HAP-1 (cell line): ENCODE measurements at places on chromosomes 16 and 17.
A peak's percentile ranks its signal among the peaks of the same experiment; 100 is the strongest.

DNA sequence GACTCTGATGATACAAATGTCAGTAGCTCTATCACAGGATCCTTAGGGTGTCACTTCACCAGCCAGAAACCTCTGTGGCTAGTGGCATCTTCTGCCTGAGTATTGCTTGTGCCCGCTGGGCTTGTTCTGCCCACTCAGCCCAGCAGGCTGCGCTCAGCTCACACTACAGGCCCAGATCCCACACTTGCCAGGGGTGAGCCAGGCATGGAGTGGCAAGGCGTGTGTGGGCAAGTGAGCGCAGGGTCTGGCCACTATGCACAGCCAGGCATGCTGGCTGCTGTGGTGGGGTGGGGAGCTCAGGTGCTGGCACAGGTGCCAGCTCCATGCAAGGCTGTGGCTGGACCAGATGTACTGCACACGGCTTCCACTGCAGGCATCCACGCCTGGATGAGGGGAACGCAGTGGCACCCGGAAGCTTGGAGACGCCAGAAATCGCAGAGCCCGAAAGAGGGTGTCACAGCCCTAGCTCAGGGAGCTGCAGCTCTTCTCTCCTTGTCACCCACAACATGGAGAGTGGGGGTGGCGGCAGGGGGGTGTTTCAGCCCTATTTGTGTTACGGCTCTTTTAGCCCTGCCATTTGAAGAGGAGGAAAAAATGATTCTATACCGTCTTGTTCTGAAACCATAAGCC lies 10.2 kb downstream of the CFAP97D1 start:
- no peak for DNase-seq

DNA sequence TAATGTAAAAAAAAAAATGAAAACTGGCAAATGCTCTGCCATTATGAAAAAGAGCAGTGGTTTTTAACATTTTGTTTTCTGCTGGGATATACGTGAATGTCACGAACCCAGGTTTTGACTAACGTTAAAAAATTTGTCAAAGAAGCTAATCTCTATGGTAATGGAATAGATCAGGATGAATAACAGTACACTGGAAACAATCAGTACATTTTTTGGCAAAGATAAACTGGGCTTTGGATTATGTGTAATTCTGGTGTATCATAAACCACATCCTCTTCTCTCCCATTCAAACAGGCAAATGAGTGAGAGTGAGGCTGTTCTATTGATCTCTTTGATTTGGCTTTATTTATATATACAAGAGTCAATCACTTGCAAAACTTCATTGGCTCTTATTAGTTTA lies 207.0 kb upstream of the IRX3 start:
- DNase-seq = no peak

DNA sequence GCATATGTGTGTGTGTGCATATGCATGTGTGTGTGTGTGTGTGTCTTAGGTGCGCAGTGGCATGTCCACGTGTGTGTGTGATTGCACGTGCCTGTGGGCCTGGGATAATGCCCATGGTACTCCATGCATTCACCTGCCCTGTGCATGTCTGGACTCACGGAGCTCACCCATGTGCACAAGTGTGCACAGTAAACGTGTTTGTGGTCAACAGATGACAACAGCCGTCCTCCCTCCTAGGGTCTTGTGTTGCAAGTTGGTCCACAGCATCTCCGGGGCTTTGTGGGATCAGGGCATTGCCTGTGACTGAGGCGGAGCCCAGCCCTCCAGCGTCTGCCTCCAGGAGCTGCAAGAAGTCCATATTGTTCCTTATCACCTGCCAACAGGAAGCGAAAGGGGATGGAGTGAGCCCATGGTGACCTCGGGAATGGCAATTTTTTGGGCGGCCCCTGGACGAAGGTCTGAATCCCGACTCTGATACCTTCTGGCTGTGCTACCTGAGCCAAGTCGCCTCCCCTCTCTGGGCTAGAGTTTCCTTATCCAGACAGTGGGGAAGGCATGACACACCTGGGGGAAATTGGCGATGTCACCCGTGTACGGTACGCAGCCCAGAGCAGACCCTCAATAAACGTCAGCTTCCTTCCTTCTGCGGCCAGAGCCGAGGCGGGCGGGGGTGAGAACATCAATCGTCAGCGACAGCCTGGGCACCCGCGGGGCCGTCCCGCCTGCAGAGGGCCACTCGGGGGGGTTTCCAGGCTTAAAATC lies 47.6 kb downstream of the IL21R start:
- no peak for DNase-seq

GRCh38 chr16:22035153-22035552 lies 27.2 kb downstream of the MOSMO start:
- no peak for DNase-seq

DNA sequence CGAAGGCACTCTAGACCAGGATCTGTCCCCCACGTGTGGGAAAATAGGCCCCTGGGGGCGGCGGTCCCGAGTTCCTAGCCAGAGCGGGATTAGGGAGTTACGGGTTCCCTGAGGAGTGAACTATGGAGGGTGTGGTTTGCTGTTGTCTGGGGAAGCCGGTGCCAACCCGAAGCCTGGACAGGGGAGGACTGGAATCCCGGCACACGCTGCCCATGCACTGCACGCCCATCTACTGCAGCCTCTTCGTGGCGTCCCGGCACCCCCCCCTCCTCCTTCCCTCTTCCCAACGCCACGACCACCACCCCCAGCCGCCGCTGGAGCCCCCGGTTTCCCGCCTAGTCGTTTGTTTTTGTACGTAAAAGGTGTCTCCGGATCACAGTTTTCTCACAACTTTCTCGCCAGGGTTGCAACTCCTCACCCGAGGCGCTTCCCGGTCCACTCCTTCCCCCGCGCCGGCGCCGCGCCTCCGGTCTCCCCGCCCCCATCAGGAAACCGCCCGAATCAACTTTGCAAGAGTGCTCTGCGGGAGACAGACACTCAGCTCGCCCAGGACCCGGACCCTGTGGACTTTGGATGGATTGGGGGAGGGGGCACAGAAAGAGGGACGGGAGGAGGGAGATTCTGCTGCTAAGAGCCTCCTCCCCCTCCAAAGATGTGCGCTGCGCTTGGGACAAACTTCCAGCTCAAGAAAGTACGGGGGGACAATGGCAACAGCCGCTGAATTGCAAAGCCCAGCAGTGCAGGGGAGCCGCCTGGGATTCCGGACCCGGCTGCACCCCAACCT lies 1.4 kb upstream of the LHX1 start:
- peak; percentile 58 for DNase-seq

GRCh38 chr17:14427900-14428647 lies 127.2 kb downstream of the HS3ST3B1 start:
- DNase-seq = no peak

GRCh38 chr17:44830359-44831288 lies 537 bp upstream of the GJC1 start:
- DNase-seq = peak; percentile 16

- no peak for DNase-seq
These were observed 556.9 kb upstream of the CDH5 start for GRCh38 chr16:65809627-65810026.

DNA sequence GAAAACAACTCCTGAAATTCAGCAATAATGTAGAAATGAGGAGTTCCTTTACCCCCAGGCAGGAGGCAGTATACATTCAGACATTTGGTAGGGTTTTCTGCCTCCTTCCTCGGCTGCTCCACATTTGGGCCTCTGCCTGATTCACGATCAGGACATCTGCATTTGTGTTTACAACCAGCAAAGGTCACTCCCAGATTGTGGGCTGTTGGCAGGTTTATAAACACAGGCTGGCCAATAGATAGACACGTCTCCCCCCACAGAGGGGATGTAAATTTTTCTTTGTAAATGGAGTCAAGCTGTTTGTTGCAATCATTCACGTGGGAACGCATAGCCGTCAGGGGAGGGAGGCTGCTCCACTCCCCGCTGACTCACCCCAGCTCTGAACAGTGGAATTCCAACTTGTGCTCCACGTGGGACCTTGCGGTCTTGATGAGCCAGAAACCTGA lies 252.1 kb upstream of the N4BP1 start:
- DNase-seq = no peak

DNA sequence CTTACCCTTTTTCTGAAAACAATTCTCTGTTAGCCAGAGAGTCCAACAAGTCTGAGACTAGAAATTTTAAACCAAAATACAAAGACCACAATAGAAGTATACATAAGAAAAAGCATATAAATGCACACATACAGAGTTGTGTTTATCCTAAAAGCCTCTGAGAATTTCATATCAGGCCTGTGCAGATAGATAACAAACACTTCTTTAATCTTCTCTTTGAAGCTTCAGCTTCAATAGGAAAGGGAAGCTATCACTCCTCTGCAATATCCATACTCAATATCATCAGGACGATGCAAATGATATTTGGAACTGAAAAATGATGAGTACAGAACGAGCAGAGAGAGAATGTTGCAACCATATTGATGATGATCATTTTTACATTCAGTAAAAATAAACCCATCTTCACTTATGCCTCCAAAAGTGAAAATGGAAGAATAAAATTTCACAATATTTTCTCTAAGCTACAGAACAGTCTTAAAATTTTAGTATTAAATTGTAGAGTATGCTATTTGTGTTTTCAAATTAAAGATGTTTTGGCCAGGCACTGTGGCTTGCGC lies 61.6 kb downstream of the SKAP1 start:
- no peak for DNase-seq

DNA sequence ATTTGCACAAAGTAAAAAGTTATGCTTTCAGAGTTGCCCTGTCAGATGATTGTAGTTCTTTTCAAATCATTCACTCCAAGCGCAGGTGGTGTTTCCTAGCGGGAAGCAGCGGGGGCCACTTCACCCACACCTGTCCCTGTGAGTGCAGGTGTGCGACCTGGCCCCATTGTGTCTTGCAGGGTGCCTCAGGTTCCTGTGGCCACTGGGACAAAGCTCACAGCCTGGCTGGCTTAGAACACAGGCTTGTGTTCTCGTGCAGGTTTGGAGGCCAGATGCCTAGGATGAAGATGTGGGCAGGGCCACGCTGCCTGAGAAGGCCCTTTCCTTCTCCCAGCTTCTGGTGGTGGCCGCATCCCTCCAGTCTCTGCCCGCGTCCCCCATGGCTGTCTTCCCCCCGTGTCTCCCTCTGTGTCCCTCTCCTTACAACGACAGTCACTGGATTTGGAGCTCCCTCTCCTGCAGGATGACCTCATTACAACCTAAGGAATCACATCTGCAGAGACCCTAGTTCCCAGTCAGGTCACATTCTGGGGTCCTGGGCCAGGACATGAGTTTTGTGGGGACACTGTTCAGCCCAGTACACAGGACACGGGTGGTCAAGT lies 90.5 kb downstream of the NPIPB11 start:
- DNase-seq = no peak

DNA sequence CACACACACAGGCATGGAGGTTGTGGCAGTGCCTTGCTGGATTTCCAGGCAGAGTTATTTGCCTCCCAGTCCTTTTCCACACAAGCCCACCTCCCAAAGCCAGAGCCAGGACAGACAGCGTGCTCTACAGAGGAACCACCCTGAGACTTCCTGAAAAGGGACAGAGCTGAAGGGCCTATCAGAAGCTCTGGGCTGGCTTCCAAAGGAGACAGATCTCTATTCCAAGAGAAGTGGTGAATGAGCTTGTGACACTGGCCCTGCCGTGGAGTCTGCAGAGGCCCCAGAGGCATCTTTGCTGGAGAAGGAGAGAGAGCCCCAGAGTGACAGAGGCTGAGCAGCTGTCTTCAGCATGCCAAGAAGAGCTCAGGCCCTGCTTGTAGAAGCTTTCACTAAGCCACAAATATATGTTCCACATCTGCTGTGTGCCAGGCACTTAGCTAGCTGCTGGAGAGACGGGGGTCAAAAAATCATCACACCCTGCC lies 8.3 kb upstream of the LPCAT2 start:
- DNase-seq = no peak

DNA sequence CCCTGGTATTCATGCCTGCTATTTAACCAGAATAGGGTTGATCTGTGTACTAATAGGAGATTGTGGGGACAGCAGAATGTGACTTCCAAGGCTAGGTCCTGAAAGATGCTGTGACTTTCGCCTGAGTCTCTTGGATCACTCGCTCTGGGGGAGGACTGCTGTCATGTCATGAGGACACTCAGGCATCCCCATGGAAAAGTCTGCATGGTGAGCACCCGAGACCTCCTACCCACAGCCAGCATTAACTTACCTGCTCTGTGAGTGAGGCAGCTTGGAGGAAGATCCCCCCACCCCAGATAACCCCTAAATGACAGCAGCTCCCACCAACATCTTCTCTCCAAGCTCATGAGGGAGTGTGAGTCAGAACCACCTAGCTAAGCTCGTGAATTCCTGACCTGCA lies 30.3 kb upstream of the C16orf78 start:
- DNase-seq = no peak

DNA sequence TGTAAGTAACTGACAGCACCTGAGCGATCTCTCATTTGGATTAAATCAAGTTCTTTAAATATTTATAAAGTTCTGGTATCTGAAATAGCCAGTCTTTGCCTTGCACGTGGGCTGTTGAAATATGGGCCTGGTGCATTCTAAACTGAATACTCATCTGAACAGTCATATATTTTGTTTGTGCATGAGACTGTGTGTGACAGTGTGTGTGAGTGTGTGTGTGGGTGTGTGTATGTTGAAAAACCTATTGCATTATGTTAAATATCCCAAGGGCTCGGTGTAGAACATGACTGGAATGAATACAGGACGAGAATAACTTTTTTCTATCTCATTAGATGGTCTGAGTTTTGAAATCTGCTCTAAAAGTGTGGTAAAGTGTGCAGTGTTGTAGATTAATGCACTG lies 82.4 kb upstream of the TOX3 start:
- DNase-seq = no peak

DNA sequence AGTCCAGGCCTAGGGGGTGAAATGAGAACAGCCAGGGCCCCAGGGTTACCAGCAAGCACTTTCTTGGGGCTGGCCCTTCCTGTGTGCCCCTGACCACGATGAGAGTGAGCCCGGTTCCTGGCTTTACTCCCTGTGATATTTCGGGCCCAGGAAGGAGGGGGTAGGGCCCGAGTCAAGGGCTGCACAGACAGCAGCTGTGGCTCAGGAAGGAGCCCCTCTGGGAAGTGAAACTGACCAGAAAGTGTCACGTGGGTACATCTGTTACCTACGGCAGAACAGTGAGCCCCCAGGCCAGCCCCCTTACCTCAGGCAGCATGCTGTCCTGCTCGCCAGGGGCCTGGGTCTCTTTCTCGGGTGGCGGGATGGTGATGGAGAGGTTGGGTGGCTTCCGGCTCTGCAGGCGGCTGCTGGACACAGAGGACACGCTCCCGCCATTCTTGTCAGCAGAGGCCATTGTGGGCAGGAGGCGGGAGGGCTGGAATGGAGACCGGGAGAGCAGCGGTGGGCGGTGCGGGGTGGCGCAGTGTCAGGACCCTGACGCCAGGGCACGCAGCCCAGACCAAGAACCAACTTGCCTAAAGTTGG lies 13.8 kb downstream of the AANAT start:
- no peak for DNase-seq
